Heart left ventricle (tissue), 16 donors: ENCODE measurements at places on chromosomes 2 and 18.

DNA sequence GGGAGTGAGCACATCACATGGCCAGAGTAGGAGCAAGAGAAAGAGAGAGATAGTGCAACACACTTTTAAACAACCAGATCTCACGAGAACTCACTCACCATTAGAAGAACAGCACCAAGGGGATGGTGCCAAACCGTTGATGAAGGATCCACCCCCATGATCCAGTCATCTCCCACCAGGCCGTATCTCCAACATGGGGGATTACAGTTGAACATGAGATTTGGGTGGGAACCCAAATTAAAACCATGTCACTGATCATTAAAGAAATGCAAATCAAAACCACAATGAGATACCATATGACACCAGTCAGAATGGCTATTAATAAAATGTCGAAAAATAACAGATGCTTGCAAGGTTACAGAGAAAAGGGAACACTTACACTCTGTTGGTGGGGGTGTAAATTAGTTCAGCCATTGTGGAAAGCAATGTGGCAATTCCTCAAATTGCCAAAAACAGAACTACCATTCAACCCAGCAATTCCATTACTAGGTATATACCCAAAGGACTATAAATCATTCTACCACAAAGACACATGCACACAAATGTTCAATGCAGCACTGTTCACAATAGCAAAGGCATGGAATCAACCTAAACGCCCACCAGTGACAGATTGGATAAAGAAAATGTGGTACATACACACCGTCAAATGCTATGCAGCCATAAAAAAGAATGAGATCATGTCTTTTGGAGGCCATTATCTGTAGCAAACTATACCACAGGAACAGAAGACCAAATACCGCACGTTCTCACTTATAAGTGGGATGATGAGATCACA lies 137.1 kb downstream of the COL6A3 start:
- H3K27me3 ChIP-seq = no peaks in the 10 kb centered on the region
- H3K4me3 ChIP-seq = no peak overlapping the region
- DNase-seq = no peak
- H3K27ac ChIP-seq = no peak overlapping the region

GRCh38 chr2:128593879-128594650 lies 275.4 kb upstream of the HS6ST1 start:
- no peaks in the 10 kb centered on the region for H3K4me1 ChIP-seq
- H3K27me3 ChIP-seq = no peaks in the 10 kb centered on the region
- H3K27ac ChIP-seq = peak overlapping the region; percentile 19
- DNase-seq = peak; percentile 56
- no peak overlapping the region for H3K4me3 ChIP-seq

GRCh38 chr2:142134911-142135310 lies 4.1 kb upstream of the LRP1B start:
- no peak overlapping the region for H3K4me3 ChIP-seq
- no peaks in the 10 kb centered on the region for H3K36me3 ChIP-seq
- no peak for DNase-seq

DNA sequence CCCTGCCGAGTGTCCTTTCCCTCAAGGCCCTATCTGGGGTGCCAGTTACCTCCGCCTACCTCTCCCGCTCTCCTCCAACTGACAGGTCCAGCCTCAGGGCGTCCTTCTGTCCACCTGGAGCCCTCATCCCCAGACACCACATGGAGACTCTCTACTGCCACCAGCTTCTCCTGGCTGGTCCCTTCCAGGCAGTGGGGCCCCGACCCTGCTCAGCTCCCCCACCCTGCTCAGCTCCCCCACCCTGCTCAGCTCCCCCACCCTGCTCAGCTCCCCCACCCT lies 74.0 kb upstream of the ODC1 start:
- no peaks in the 10 kb centered on the region for H3K4me1 ChIP-seq
- H3K4me3 ChIP-seq = no peak overlapping the region
- no peak for DNase-seq
- no peak overlapping the region for H3K27ac ChIP-seq
- H3K27me3 ChIP-seq = no peaks in the 10 kb centered on the region

- H3K27me3 ChIP-seq = no peaks in the 10 kb centered on the region
- H3K27ac ChIP-seq = no peak overlapping the region
- H3K36me3 ChIP-seq = no peaks in the 10 kb centered on the region
- H3K4me1 ChIP-seq = no peaks in the 10 kb centered on the region
- no peak for DNase-seq
Observed at GRCh38 chr2:224776795-224777558, 60.8 kb upstream of the CCDC195 start.

DNA sequence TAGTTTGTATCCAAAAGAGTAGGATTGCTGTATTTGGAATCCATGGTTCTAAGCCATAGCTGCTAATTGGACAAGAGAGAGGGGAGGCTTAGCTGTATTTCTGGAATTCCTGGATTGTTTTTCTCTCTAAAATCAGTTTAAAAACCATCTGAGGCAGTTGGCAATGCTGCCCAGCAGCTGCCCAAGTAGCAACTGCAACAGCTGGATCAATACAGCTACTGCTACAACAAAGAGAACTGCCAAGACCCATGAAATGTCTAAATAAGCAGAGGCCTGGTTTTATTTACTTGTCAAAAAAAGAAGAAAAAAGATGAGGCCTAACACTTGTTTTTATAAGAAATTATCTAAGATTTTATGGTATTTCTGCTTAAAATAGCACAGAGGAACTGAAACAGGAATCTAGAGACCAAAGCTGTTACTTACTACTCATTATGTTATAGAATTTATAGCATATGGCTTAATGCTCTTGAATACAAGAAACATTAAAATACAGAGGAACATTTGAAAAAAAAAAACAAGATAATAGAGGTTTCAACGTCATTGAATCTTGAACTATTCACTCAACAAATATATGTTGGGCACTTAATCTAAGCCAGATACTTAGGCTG lies 39.1 kb downstream of the TMEFF2 start:
- no peaks in the 10 kb centered on the region for H3K27me3 ChIP-seq
- no peaks in the 10 kb centered on the region for H3K36me3 ChIP-seq
- H3K4me1 ChIP-seq = no peaks in the 10 kb centered on the region
- no peak overlapping the region for H3K27ac ChIP-seq
- no peak for DNase-seq
- H3K4me3 ChIP-seq = no peak overlapping the region

DNA sequence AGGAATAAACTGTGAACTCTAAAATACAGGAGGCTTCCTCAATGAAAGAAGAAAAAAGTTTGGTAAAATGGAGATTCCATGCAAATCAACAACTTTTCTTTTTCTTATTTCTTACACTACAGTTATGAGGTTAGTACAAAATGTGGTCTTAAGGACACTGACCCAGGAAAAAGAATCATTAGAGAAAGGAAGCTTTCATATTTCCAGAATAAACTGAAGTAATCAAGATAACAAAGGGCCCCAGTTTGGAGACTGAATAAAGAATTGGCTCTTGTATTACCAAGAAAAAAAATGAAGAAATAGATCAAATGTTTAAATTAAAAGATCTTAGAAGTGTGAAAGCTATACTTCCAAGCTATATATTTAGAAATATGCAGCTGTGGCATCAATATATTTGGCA lies 72.3 kb downstream of the SLC66A3 start:
- no peaks in the 10 kb centered on the region for H3K27me3 ChIP-seq
- no peak overlapping the region for H3K27ac ChIP-seq
- H3K4me1 ChIP-seq = no peaks in the 10 kb centered on the region
- H3K4me3 ChIP-seq = no peak overlapping the region
- peaks cover 21% of the 10 kb centered on the region for H3K36me3 ChIP-seq

GRCh38 chr18:62586781-62587487 lies 64.1 kb downstream of the ZCCHC2 start:
- H3K27ac ChIP-seq = no peak overlapping the region
- no peak overlapping the region for H3K4me3 ChIP-seq
- peaks cover 14% of the 10 kb centered on the region for H3K4me1 ChIP-seq

DNA sequence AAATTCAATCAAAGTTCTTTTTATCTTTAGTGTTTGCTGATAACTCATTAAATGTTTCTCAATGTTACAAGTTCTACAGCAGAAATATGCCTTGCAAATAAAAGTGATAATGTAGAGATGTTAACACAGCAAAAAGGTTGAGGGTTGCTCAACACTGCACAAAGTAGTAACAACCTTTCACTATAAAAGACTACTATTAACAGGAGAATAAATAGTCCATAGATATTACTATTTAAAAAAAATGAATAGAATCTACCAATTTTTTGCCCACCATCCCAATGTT lies 378.1 kb downstream of the RBM43 start:
- no peaks in the 10 kb centered on the region for H3K4me1 ChIP-seq
- no peaks in the 10 kb centered on the region for H3K27me3 ChIP-seq
- no peak overlapping the region for H3K27ac ChIP-seq
- DNase-seq = no peak
- no peak overlapping the region for H3K4me3 ChIP-seq

DNA sequence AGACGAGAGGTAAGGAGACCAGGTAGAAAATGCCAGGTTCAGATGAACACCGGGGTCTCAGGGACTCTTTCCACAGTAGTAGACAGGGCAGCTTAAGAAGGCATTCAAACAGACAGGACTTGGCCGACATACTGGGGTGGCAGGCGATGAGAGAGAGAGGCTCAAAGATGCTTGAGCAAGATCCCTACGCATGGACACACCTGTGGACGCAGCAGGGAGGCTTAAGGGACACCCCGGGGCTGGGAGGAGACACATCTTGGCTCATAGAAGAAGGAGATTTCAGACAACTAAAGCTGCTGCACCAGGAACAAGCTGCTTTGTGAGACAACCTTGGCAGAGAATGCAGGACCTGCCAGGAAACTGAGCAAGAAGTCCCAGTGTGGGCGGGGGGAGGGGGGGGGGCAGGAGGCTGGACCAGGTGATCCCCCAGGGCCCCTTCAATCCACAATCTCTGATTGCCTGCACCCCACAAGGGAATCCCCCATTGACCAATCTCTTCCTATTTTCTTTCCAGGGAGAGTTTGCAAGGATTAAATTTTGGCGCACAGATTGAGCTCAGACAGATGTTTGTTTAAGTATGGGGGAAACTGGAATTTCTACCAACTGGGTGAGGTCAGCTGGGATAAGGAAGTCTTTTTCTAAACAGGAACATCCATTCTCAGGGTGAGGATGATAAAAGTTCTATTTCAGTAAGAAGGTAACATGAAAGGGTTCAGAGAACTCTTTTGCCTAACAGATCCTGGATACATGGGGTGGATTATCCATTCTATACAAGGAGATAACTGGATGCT lies 400.7 kb downstream of the NBAS start:
- no peak overlapping the region for H3K4me3 ChIP-seq
- no peaks in the 10 kb centered on the region for H3K36me3 ChIP-seq
- no peak for DNase-seq
- H3K27me3 ChIP-seq = no peaks in the 10 kb centered on the region

GRCh38 chr2:75822336-75822735 lies 111.6 kb upstream of the GCFC2 start:
- no peaks in the 10 kb centered on the region for H3K4me1 ChIP-seq
- no peaks in the 10 kb centered on the region for H3K27me3 ChIP-seq
- DNase-seq = no peak
- H3K36me3 ChIP-seq = no peaks in the 10 kb centered on the region
- H3K27ac ChIP-seq = no peak overlapping the region

DNA sequence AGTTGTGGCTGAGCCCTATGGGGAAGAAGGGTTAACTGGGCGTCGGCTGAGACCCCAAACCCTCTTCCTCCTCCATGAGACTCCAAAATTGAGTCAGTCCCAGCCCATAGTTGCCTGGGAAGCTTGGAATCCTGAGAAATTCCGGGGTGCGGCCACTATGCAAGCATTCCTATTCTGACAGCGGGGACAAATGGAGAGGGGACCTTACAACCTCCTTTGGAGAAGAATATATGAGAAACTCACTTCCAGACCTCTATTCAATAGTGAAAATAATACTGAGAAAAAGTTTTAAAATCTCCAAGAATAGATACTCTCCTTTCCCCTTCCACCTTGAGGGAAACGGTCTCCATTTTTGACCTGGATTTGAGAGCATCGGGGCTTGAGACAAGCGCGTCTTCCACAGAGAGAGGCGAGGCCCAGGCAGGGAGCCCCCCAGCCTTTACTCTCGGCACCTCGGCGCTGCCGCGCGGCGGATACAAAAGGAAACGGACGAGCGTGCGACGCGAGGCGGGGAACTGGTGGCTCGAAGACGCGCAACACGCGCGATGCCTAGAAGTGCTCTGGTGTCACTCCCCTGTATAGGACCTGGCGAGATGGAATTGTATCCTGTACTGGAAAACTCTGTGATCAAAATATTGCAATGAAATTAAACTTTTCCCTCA lies 11.1 kb downstream of the NR4A2 start:
- no peak overlapping the region for H3K27ac ChIP-seq
- H3K4me3 ChIP-seq = peak overlapping the region; percentile 47
- DNase-seq = peak; percentile 69
- peaks cover 63% of the 10 kb centered on the region for H3K27me3 ChIP-seq
- no peaks in the 10 kb centered on the region for H3K36me3 ChIP-seq
- H3K4me1 ChIP-seq = no peaks in the 10 kb centered on the region

- H3K27me3 ChIP-seq = no peaks in the 10 kb centered on the region
- H3K27ac ChIP-seq = no peak overlapping the region
Observed at GRCh38 chr2:111101592-111101991, 19.1 kb upstream of the BCL2L11 start.

DNA sequence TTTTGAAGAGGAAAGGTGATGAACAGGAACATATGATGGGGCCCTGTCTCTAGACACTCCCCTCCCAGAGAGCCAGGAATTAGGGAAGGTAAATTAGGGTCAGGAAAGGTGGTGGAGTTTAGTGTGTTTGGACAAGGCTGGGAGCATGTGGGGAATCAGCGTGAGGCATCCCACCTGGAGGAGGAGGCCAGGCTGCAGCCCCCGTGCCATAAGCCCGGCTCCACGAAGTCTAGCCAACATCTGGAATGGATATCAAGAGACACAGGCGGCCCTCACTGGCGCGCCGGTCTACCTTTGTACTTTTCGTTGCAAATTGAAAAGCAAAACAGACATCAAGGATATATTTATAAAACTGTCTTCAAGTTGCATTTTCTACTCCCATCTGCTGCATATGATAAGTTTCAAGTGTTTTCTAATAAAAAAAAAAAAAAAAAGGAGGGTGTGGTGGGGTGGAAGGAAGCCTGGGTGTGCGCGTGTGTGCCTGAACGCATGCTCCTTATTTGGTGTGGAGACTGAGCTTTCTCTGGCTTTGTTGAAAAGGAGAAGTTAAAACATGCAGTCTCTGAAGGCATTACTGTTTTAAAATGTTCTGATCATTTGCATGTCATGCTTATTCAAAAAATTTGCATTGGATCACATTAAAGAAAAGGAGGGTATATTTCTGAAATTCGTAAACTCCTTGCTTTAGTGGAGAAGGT lies 546.7 kb upstream of the ID2 start:
- no peak overlapping the region for H3K4me3 ChIP-seq
- peak; percentile 73 for DNase-seq
- H3K4me1 ChIP-seq = no peaks in the 10 kb centered on the region
- peak overlapping the region; percentile 67 for H3K27ac ChIP-seq
- H3K36me3 ChIP-seq = no peaks in the 10 kb centered on the region

GRCh38 chr2:65991381-65992197 lies 443.3 kb upstream of the MEIS1 start:
- H3K4me1 ChIP-seq = no peaks in the 10 kb centered on the region
- no peak overlapping the region for H3K27ac ChIP-seq
- H3K4me3 ChIP-seq = no peak overlapping the region
- H3K27me3 ChIP-seq = no peaks in the 10 kb centered on the region
- DNase-seq = no peak

DNA sequence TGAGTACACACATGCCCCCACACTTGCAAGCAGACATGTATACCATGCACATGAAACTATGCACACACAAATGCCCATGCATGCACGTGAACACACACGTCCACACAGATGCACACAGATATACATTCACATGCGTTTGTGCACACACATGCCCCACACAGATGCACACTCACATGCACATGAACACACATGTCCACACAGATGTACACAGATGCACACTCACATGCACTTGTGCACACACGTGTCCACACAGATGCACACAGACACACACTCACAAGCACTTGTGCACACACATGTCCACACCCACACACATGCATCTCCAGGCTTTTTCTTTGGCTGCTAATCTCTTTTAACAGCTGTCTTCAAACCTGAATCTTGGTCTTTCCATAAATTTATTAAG lies 31.1 kb downstream of the SNTG2 start:
- H3K4me3 ChIP-seq = no peak overlapping the region
- no peaks in the 10 kb centered on the region for H3K27me3 ChIP-seq
- no peaks in the 10 kb centered on the region for H3K4me1 ChIP-seq
